SW 1271 (cell line): ENCODE measurements at places on chromosomes 13 and 19.

GRCh38 chr13:89486709-89487108 is 1815.5 kb downstream of the SLITRK5 start:
- DNase-seq = no peak

DNA sequence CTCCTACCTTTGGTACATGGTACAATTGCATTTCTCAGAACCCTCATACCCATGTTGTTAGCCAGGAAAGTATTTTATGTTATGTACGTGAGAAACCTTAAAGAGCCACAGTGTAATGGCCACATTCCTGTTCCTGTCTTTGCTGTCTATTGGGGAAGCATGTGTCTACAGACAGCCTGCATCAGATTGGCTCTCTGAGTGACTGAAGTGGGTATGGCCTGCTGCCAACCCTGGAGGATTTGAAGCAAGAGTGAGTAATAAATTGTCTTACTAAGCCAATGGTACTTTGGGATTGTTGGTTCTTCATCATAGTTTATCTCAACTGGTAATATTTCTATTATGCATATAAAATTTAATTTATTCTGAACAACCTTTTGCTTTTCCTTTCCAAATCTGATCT is 574.1 kb downstream of the LMO7 start:
- no peak for DNase-seq

DNA sequence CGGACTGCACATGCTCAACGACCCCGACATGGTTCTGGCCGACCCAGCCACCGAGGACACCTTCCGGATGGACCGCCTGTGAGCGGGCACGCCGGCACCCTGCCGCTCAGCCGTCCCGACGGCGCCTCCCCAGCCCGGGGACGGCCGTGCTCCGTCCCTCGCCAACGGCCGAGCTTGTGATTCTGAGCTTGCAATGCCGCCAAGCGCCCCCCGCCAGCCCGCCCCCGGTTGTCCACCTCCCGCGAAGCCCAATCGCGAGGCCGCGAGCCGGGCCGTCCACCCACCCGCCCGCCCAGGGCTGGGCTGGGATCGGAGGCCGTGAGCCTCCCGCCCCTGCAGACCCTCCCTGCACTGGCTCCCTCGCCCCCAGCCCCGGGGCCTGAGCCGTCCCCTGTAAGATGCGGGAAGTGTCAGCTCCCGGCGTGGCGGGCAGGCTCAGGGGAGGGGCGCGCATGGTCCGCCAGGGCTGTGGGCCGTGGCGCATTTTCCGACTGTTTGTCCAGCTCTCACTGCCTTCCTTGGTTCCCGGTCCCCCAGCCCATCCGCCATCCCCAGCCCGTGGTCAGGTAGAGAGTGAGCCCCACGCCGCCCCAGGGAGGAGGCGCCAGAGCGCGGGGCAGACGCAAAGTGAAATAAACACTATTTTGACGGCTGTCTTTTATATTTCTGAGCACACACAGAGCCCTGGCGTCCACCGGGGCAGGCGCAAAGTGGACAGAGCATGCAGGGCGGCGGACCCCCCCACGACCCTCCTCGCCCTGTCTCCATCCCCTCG is 13.6 kb downstream of the COMP start:
- no peak for DNase-seq

GRCh38 chr13:77329911-77330584 is 3.2 kb upstream of the MYCBP2 start:
- DNase-seq = no peak

DNA sequence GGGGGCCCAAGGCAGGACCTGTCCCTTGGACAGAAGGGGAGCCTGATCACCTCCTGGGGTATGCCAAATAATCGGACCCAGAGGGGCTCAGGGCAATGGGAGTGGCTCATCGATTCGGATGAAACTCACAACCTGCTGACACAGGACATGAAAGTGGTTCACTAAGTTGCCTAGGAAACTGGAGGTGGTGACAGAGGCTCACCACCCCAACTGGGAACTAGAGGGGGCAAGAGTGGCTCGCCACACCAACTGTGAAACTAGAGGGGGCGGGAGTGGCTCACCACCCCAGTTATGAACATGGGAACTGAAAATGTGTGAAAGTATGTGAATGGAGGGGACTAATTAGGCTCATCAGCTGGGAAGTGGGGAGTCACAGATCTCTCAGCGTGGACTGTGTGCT is 46.3 kb upstream of the ZNF737 start:
- no peak for DNase-seq

DNA sequence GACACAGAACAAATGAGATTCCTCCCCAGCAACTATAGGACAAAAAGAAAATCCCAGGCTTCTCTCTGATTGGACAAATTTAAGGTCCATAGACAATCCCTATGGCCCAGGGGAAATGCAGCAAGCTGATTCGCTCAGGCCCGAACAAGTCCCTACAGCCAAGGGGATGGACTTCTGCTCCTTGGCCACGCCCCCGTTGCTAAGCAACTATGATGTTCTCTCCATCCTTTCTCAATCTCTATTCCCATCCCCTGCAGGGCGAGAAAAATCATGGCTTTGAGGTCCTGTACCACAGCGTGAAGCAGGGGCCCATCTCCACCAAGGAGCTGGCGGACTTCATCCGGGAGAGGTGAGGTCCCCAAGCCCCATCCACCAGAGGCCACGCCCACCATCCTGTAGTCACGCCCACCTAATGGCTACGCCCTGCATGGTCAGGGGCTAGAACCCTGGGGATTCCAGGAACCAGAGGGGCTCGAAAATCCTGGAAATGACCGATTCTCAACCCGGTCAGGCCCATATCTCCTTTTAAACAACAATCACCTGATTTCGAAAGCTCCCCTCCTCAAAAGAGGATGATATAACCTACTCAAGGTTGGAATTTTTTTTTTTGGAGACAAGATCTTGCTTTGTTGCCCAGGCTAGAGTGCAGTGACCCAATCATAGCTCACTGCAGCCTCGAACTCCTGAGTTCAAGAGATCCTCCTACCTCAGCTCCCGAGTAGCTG is 11.4 kb downstream of the FCHO1 start:
- no peak for DNase-seq
